Psoas muscle (tissue), 8 donors: ENCODE measurements at places on chromosomes 5 and 9. TPM values are rescaled to one million over a fixed set of nuclear protein-coding genes. Genes with fewer than 3 reads are reported as not detected.

The ZNF367 gene
- 1.0 TPM for polyA plus RNA-seq

The PITX1 gene
- 103 TPM for polyA plus RNA-seq

The GNA14 gene
- 0.31 TPM for polyA plus RNA-seq

GRCh38 chr9:110058304-110058953 lies 149.5 kb downstream of the C9orf152 start:
- peak; percentile 29 for DNase-seq

GRCh38 chr5:134142052-134142451 lies 27.6 kb downstream of the TCF7 start:
- DNase-seq = no peak

GRCh38 chr5:145800181-145800580 lies 35.0 kb downstream of the PRELID2 start:
- no peak for DNase-seq
